ENCODE measurements at places on chromosomes 6 and 20.

GRCh38 chr6:14660806-14661579 lies 543.4 kb downstream of the CD83 start:
- DNase-seq: no peak

GRCh38 chr6:136763255-136763654 lies 29.0 kb downstream of the MAP3K5 start:
- DNase-seq: no peak

DNA sequence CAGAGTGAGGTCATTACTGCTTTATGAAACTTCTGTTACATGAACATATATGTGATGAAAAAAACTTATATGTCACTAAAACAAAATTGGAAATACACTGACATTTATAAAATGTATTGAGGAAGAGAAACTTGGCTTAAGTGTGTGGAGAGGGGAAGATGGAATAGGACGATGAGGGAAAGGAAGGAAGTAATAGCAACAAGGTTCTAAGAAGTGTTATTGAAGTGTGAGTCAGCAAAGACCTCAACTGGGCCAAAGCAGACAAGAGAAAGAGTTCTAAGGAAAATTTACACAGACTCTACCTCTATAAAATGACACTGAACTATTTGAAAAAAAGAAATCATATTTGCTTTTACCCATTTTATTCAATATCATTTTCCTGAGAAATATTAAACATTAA lies 38.3 kb downstream of the SNX3 start:
- DNase-seq: no peak

DNA sequence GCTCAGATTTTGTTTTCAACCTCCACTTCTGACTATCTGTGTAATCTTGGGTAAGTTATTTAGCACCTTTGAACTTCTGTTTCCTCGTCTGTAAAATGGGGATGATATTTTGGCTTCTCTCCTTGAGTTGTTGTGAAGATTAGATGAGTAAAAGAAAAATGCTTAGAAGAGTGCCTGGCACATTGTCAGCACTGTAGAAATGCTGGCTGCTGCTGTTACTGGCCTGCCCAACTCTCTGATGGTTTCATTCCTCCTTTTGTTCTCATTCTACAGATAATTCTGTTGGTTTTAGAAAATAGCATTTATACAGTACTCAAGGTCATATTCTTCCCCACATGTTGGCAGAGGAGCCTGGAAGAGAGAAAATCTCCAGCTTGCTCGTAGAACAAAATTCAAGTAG lies 547.2 kb upstream of the JAG1 start:
- no peak for DNase-seq

- no peak for DNase-seq
Observed at GRCh38 chr6:82015043-82015442, 232.5 kb downstream of the IBTK start.

DNA sequence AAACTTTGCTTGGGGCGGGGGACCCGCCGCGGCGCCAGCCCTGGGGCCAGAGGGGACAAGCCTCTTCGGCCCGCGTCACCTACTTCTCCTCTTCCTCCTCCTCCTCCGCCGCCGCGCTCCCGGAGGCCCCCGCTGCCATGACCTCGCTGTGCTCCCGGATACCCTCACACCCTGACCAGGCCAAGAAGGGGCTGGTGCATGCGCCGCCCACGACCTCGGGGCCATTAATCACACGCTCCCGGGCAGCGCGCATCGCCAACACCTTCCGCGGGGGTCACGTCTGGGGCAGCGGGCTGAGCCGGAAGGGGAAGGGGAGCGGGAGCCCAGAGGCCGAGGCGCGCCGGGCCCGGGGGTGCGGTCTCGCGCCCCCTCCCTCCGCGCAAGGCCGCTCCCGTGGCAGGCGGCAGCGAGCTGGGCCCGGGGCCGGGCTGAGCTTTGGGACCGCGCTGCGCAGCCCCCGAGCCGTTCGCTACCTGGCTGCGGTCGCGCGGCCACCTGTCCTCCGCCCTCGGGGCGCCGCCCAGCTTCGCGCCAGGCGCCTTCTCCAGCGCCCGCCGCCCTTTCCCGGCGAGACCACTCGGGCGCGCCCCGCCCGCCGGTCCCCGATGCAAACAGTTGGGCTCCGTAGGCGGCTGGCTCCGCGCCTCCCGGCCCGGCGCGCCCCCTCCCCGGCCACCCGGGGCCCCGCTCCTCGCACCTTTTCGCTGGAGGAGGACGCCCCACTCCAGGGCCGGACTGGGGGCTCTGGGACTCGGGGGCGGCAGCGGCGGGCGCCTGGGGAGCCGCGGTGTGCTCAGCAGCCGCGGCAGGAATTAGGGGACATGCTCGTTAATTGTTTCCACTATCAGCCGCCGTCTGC lies 575 bp upstream of the CNR1 start:
- no peak for DNase-seq

DNA sequence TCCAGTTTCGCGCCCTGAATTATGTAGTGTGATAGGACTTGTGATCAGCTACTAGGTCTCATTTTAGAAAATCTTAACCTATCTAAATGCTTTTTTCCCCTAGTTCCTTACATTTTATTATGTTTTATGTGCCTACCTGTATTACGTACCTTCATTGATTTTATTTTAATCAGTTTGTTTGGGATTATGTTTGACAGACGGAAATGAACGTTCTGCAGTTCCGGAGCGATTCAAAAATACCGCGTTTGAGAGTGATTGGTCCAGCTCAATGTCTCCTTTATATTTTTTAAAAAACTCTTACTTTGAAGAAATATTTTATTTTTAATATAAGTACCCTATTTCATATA lies 114.3 kb upstream of the BTN3A2 start:
- DNase-seq: no peak

- no peak for DNase-seq
Observed at GRCh38 chr6:17574866-17575560, 25.1 kb upstream of the FAM8A1 start.

DNA sequence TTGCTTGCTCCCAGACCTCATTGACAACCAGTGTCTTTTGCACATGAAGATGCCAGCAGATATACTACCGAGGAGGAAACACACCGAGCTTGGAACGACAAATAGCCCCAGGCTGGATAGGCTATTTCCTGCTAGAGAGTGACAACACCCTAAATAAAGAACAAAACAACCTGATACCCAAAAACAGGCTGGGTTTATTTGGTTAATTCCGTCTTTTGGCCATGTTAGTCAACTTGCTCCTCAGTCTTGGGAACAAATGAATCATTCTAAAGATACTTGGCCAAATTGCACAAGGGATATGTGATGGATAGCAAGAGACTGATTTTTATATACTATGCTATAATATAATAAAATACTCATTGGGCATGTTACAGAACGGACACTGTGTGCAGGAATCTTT lies 11.5 kb upstream of the MUC22 start:
- DNase-seq: no peak

GRCh38 chr6:128554302-128554701 lies 33.9 kb upstream of the PTPRK start:
- DNase-seq: peak; percentile 30

GRCh38 chr6:26118999-26119398 lies 31.8 kb downstream of the HFE start:
- no peak for DNase-seq

- DNase-seq: no peak
Observed at GRCh38 chr6:87430499-87430898, 22.7 kb downstream of the CFAP206 start.

Measured in Jurkat, Clone E6-1 (cell line).